Naive thymus-derived CD8-positive, alpha-beta T cell (primary cell): ENCODE measurements at places on chromosomes 5 and 9.
A peak's percentile ranks its signal among the peaks of the same experiment; 100 is the strongest.

- H3K4me3 ChIP-seq = peak overlapping the region; percentile 86
- peaks cover 2% of the 10 kb centered on the region for H3K36me3 ChIP-seq
- DNase-seq = peak; percentile 16
- no peak overlapping the region for H3K27ac ChIP-seq
- peaks cover 19% of the 10 kb centered on the region for H3K4me1 ChIP-seq
These were observed 757 bp downstream of the NRARP start for GRCh38 chr9:137301081-137301947.

DNA sequence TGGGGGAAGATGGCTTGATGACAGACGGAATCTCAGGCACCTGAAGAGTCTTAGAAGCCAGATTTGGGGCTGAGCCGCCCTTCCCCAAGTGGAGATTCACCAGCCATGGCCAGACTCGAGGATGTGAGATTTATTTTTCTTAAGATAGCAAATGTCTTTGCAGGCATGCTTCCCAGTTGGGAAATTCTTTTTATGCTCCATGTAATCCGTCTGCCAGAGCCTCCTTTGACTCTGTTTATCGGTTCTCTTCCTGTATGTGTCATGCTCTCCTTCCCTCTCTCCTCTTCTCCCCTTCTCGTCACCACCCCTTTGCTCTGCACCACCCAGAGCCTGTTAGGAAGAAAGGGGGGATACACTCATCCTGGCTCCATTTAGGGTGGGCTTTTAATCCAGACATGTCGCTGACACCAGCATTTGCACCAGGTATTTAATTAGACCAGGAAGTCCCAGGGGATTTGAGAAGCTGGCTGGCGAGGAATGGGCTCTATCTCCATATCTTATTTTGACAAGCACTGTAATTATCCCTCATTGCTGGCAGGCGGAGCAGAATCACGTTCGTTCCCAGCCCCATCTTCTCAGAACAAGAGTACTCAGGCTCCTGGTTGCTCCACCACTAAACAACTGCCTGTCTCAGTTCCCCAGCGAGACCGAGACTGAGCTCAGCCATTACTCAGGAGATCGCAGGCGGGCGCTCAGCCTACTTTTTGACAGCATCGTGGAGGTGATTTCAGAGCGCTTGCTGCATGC is 50.9 kb downstream of the KCNIP1 start:
- no peak overlapping the region for H3K4me3 ChIP-seq
- H3K27ac ChIP-seq = no peak overlapping the region
- DNase-seq = no peak
- no peaks in the 10 kb centered on the region for H3K36me3 ChIP-seq

GRCh38 chr5:10262995-10263394 is 12.9 kb downstream of the CCT5 start:
- H3K36me3 ChIP-seq = peaks cover 9% of the 10 kb centered on the region
- no peaks in the 10 kb centered on the region for H3K4me1 ChIP-seq
- no peak overlapping the region for H3K4me3 ChIP-seq
- no peak overlapping the region for H3K27ac ChIP-seq
- no peaks in the 10 kb centered on the region for H3K27me3 ChIP-seq

DNA sequence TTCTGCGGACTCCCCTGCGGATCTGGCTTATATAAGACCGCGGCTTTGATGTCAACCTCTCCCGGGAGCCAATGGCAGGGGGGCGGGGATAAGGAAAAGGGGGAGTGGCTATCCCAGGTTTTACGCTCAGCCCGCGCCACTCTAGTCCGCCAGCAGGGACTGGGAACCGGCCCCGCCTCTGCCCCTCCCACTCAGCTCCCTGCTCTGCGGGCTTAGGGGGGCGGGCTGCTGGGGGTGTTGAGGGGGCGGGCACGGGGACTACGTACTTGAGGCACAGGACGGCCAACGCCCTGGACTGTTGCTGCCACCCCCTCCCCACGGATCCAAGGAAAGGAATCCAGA is at the start of gene HAND1:
HAND1 (minus strand) TSS at position 4 of the 342 bp plus-strand sequence. CDS start 219 bp downstream, outside the sequence.
- no peak for DNase-seq
- no peaks in the 10 kb centered on the region for H3K36me3 ChIP-seq
- peaks cover 91% of the 10 kb centered on the region for H3K27me3 ChIP-seq
- H3K27ac ChIP-seq = no peak within 1 kb of the TSS

DNA sequence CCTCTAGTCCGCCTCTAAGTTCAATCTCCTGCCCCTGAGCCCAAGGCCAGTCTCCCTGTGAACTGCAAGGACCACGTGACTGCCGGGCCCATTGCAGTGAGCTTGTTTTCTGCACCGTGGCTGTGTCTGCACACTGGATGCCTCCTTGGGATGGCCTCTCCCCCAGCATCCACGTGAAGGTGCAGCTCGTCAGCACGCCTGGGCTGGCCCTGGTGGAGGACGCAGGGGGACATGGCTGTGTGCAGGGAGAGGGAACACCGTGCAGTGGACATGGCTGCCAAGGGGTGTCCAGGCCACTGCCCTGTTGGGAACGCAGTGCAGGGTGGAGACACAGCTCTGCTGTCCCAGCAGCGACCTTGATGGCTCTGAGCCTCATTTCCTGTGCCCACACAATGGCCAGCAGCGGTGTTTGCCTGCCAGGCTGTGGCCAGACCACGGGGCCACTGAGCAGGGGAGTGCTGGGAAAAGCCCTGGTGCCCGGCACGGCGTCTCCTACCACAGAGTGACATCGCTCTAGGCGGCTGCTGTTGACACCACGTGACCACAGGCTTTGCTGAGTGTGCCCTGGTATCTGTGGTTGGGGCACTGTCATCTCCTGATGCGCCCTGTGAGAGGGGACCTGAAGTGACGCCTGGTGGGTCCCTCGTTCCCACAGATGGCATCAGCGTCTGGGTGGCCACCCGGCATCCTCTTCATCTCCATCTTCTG is 26.9 kb upstream of the EXOC3 start:
- H3K27ac ChIP-seq = no peak overlapping the region
- H3K4me1 ChIP-seq = no peaks in the 10 kb centered on the region
- no peaks in the 10 kb centered on the region for H3K36me3 ChIP-seq
- DNase-seq = no peak

DNA sequence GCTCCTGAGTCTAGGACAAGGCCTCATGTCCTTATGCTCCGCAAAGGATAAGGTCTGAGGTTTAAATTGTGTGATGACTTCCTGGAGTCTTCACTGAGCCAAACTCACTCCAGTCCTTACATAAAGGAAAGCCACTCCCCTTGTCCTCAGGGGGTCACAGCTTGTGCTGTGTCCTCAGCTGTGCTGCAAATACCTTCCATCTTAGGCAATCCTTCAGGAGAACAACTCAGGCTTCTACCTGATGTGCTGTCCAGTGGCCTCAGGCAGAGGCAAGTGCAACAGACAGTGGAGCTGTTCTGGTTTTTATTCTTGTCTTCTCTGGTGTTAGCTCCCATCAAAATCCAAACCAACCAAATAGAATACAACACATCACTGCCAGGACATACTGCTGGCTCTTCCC is 151.5 kb downstream of the TAF11L14 start:
- H3K27me3 ChIP-seq = no peaks in the 10 kb centered on the region
- DNase-seq = no peak
- no peak overlapping the region for H3K4me3 ChIP-seq
- no peaks in the 10 kb centered on the region for H3K4me1 ChIP-seq

GRCh38 chr9:83636813-83637212 is 13.9 kb downstream of the IDNK start:
- H3K27ac ChIP-seq = no peak overlapping the region
- no peak overlapping the region for H3K4me3 ChIP-seq
- H3K27me3 ChIP-seq = no peaks in the 10 kb centered on the region
- H3K36me3 ChIP-seq = peaks cover 5% of the 10 kb centered on the region

DNA sequence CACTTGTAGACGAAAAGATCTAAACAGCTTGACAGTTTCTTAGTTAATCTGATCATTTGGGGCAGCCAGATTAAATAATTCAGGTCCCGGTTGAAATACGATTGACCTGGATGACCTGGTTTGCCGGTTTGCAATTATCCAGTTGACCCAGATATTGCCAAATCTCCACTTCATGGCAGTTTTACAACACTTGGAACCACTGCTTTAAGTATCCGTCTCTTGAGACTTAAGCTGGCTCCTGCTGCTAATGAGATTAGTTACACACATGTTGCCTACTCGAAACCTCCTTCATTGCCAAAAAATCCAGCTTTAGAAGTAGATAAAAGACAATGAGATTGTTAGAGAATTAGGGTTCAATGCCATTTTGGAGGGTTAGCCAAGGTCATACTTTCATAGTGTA is 136.2 kb upstream of the HAPLN1 start:
- no peak overlapping the region for H3K27ac ChIP-seq
- H3K27me3 ChIP-seq = no peaks in the 10 kb centered on the region
- no peak for DNase-seq
- no peaks in the 10 kb centered on the region for H3K4me1 ChIP-seq
- no peak overlapping the region for H3K4me3 ChIP-seq

- no peak overlapping the region for H3K27ac ChIP-seq
- H3K4me3 ChIP-seq = no peak overlapping the region
- no peaks in the 10 kb centered on the region for H3K36me3 ChIP-seq
- peaks cover 56% of the 10 kb centered on the region for H3K27me3 ChIP-seq
- DNase-seq = no peak
These were observed 176.7 kb upstream of the S1PR3 start for GRCh38 chr9:88814577-88814976.

GRCh38 chr5:135671052-135671705 is 92.4 kb upstream of the CXCL14 start:
- H3K36me3 ChIP-seq = no peaks in the 10 kb centered on the region
- no peak overlapping the region for H3K27ac ChIP-seq
- no peak overlapping the region for H3K4me3 ChIP-seq

DNA sequence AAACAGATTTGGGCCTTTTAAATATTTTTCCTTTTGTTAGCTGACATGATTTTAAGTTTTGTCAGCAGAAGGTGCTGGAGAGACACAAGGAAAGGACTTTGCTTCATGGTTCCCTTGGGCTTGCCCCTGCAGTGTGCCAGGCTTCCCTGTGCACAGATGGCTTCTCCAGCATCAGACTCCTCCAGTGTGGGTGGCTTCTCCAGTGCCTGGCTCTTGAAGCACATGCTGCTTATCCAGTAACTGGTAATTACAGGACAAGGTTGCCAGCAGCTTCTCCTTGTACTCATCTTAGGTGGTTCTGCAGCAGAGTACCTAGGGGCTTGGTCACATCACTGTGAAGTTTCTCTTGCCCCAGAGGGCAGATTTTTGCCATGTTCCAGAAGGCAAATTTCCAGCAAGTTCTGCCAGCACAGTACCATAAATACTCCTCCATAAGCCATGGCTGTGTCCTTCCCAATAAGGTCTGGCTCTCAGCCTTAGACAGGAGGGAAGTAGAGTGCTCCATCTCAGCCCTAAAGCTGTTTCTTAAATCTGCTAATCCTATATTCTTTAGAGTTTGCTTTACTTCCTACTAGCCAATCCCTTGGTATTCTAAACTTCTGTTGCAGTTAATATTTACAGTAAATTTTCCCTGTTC is 62.4 kb downstream of the PJA2 start:
- H3K27ac ChIP-seq = peak overlapping the region; percentile 2
- DNase-seq = no peak
- H3K4me3 ChIP-seq = no peak overlapping the region

- no peak for DNase-seq
- H3K27me3 ChIP-seq = peaks cover 35% of the 10 kb centered on the region
- peaks cover 14% of the 10 kb centered on the region for H3K4me1 ChIP-seq
These were observed 781 bp upstream of the COL23A1 start for GRCh38 chr5:178590924-178591423.

DNA sequence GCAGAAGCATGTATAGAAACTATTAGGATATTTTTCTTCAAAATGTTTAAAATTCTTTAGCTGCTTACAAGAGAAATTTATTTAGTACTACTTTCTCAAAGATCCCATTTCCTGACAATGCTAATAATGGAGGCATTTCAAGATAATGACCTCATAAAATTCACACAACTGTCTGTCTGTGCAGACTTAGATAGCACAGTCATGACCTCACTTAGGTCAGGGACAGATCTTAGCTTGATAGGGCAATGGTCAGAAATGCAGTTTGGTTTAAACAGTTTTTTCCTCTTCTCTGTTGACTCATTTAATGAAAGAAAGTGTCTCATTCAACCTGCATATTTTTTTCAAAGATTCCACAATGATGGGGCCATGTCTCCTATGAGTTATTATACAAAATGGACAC is 128.4 kb downstream of the GRIA1 start:
- no peaks in the 10 kb centered on the region for H3K36me3 ChIP-seq
- H3K27me3 ChIP-seq = peaks cover 7% of the 10 kb centered on the region
- H3K4me3 ChIP-seq = no peak overlapping the region
- no peak overlapping the region for H3K27ac ChIP-seq
- DNase-seq = no peak
- H3K4me1 ChIP-seq = no peaks in the 10 kb centered on the region

DNA sequence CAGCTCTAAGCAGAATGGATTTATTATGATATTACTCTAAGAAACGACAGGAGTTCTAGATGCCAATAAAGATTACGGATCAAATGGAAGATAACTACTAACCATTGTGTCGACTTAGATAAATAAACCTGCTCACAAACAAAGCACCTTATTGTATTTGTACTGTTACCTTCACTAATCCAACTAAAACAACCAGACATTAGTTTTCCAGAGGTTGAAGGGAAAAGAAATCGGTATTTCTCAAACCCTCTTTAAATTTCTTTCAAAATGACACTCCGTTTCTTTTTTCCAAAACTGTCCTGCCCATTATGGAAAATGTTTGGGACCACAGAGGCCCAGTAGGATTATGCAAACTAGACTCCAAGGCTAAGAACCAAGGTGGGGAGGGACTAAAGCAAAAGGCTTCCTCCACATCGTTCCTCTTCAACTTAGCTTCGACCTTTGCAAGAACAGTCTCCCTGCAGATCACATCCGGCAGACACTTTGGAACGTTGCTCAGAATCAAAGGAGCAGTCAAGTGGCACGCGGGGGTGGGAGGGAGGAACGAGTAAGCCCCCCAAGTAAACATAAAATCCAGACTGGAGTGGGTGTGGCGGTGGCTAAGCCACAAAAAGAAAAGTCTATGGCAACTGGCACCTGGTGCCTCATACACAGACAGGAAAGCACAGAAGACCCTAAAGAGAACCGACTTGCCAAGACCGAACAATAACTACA is 2.7 kb downstream of the MLLT3 start:
- H3K36me3 ChIP-seq = no peaks in the 10 kb centered on the region
- peak; percentile 41 for DNase-seq
- peaks cover 68% of the 10 kb centered on the region for H3K4me1 ChIP-seq
- H3K4me3 ChIP-seq = peak overlapping the region; percentile 88

DNA sequence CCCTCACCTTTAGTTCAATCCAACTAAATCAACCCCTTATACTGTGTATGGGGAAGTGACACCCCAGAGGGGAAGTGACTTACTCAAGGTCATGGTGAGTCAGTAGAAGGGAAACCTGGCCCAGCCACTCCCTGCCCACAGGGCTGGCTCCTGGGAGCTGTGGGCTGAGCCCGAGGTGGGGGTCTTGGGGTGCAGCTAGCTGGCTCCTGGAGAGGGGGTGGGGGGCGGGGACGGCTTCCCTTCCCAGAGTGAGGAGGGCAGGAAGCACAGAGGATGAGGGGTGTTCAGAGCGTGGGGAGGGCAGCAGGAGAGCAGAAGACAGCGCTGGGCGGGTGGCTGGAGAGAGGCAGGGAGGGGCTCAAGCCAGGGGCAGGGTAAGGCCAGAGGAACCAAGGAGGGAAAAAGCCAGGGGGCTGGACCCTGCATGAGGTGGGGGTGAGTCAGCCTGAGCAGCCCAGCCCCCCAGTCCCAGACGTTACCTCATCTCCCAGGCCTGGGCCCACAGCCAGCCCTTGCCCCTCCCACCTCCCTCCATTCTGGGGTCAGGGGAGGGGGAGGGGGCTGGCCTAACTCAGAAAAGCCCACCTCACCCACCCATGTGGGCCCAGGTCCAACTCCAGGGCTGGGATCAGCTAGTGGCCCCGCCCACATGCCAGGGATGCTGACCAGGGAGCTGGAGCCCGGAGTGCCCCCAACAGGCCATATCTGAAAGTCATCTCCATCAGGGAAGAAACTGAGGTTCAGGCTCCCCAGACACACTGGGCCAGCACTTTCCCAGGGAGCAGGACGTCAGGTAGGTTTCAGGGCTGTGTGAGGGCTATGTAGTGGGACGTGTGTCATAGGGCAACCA is 2.8 kb downstream of the PDLIM7 start:
- H3K4me3 ChIP-seq = no peak overlapping the region
- H3K27ac ChIP-seq = no peak overlapping the region
- no peaks in the 10 kb centered on the region for H3K27me3 ChIP-seq
